Esophagus (tissue), 2 donors: ENCODE measurements at places on chromosomes 5 and 9. TPM values are rescaled to one million over a fixed set of nuclear protein-coding genes. Genes with fewer than 3 reads are reported as not detected.

Gene CCL28
- polyA plus RNA-seq: 2.2 TPM

Gene STPG3
- polyA plus RNA-seq: not detected

Gene CCDC127
- 1.4 TPM for polyA plus RNA-seq

Gene ACSL6
- polyA plus RNA-seq: 0.28 TPM

Gene IGIP
- polyA plus RNA-seq: 3.8 TPM

Gene UGT3A1
- 0.02 TPM for polyA plus RNA-seq

Gene TERT
- 0.13 TPM for polyA plus RNA-seq
